ENCODE measurements at places on chromosomes 16 and 17. TPM values are rescaled to one million over a fixed set of nuclear protein-coding genes. Genes with fewer than 3 reads are reported as not detected.

GRCh38 chr16:23254338-23254737 lies 47.8 kb upstream of the SCNN1B start:
- no peaks in the 10 kb centered on the region for H3K27me3 ChIP-seq
- no peaks in the 10 kb centered on the region for H3K4me1 ChIP-seq
- no peak overlapping the region for H3K27ac ChIP-seq
- H3K36me3 ChIP-seq: no peaks in the 10 kb centered on the region

PIGL gene
- 70.1 TPM for total RNA-seq

- H3K36me3 ChIP-seq: no peaks in the 10 kb centered on the region
- H3K4me1 ChIP-seq: peaks cover 26% of the 10 kb centered on the region
- H3K27me3 ChIP-seq: no peaks in the 10 kb centered on the region
- H3K27ac ChIP-seq: 0 out of 2 replicates have a peak overlapping the region, but pooled peaks have one; percentile 39
- peak; percentile 43 for DNase-seq
- no peak overlapping the region for H3K4me3 ChIP-seq
These were observed 48.3 kb downstream of the TBC1D16 start for GRCh38 chr17:79987187-79987934.

- no peak overlapping the region for H3K4me3 ChIP-seq
- DNase-seq: no peak
- no peak overlapping the region for H3K27ac ChIP-seq
- H3K27me3 ChIP-seq: no peaks in the 10 kb centered on the region
These were observed 44.0 kb upstream of the PABPN1L start for GRCh38 chr16:88910284-88911135.

DNA sequence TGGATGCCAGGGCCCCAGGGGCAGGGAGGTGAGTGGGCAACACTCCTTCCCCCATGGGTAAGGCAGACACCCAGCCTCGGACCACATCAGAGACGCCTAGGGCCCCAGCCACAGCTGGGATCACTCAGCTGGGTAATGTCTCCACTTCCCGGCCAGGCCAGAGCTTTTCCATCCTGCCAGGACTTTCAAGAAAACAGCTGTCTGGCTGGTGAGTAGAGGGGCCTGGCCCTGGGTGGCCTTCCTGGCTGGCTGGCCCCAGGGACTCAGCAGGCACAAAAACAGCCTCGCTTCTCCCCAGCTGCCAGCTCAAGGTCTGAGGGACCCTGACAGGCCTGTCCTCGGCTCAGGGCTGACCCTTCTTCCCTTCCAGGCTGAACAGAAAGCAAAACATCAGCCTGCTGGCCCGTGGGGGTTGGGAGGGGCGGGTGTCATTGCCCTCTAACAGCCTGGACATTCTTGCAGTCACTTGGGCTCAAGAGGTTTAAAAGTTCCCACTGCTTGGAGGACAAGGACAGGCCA lies 45.3 kb upstream of the JPH3 start:
- H3K27ac ChIP-seq: no peak overlapping the region
- H3K27me3 ChIP-seq: no peaks in the 10 kb centered on the region
- H3K36me3 ChIP-seq: no peaks in the 10 kb centered on the region
- H3K4me3 ChIP-seq: no peak overlapping the region
- no peak for DNase-seq

- no peak overlapping the region for H3K27ac ChIP-seq
- no peak overlapping the region for H3K4me3 ChIP-seq
- peaks cover 12% of the 10 kb centered on the region for H3K4me1 ChIP-seq
- no peaks in the 10 kb centered on the region for H3K36me3 ChIP-seq
- no peaks in the 10 kb centered on the region for H3K27me3 ChIP-seq
- no peak for DNase-seq
These were observed 105.8 kb downstream of the VAT1L start for GRCh38 chr16:77894162-77894561.

- H3K4me3 ChIP-seq: no peak overlapping the region
- H3K36me3 ChIP-seq: no peaks in the 10 kb centered on the region
- peaks cover 4% of the 10 kb centered on the region for H3K4me1 ChIP-seq
- no peak overlapping the region for H3K27ac ChIP-seq
These were observed 534.1 kb downstream of the GRIN2A start for GRCh38 chr16:9647981-9648701.

PRMT7 gene
- 61.9 TPM for total RNA-seq

GRCh38 chr16:856811-857210 lies 56.3 kb upstream of the GNG13 start:
- no peaks in the 10 kb centered on the region for H3K4me1 ChIP-seq
- H3K27ac ChIP-seq: no peak overlapping the region
- no peak overlapping the region for H3K4me3 ChIP-seq
- no peak for DNase-seq

GRCh38 chr17:14940938-14941265 lies 324.2 kb downstream of the PMP22 start:
- no peak for DNase-seq
- no peaks in the 10 kb centered on the region for H3K36me3 ChIP-seq
- H3K27me3 ChIP-seq: no peaks in the 10 kb centered on the region
- no peak overlapping the region for H3K27ac ChIP-seq
- no peak overlapping the region for H3K4me3 ChIP-seq
- H3K4me1 ChIP-seq: no peaks in the 10 kb centered on the region

GRCh38 chr17:4664230-4664629 lies 22.8 kb upstream of the ALOX15 start:
- no peak overlapping the region for H3K27ac ChIP-seq
- no peaks in the 10 kb centered on the region for H3K36me3 ChIP-seq
- peaks cover 10% of the 10 kb centered on the region for H3K4me1 ChIP-seq
- no peaks in the 10 kb centered on the region for H3K27me3 ChIP-seq

DNA sequence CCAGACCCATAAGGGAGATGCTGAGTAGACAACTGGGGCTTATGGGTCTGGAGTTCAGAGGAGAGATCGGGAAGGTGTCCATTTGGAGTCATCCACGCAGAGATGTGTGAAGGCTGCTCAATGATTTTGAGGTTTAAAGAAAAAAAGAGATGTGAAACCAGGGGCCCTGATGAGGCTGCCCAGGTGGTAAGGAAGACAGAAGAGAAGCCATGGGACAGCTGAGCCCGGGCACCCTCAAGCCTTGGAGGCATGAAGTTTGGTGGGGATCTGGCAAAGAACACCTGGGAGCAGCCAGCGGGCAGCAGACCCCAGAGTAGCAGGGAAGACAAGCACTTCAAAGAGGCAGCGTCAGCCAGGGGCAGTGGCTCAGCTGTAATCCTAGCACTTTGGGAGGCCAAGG lies 20.8 kb upstream of the MYO15B start:
- no peak overlapping the region for H3K4me3 ChIP-seq
- H3K36me3 ChIP-seq: no peaks in the 10 kb centered on the region
- no peaks in the 10 kb centered on the region for H3K4me1 ChIP-seq
- no peak overlapping the region for H3K27ac ChIP-seq

DNA sequence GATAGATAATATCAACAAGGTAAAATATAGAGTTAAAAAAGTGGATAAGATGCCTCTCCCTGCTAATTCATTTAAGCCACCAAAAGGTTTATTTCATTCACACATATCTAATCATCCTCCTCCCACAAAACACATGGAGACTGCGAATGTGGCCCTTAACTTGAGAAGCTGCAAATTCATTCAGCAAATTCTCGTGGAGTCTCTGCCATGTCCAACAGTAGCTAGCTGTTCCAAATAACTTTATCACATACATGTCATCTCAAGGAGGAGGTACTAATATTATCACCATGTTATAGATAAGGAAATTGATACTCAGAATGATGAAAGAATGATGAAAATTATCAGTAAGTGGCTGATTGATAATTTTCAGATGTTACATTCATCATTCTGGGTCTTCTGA lies 950.2 kb downstream of the CDH11 start:
- H3K4me1 ChIP-seq: no peaks in the 10 kb centered on the region
- H3K27ac ChIP-seq: no peak overlapping the region
- no peak overlapping the region for H3K4me3 ChIP-seq
- H3K27me3 ChIP-seq: no peaks in the 10 kb centered on the region
- DNase-seq: no peak

ATP5PD gene
- 244 TPM for total RNA-seq

FGF11 gene
- total RNA-seq: 16.6 TPM

CCR7 gene
- total RNA-seq: 0.59 TPM

- H3K4me3 ChIP-seq: no peak overlapping the region
- DNase-seq: no peak
- no peaks in the 10 kb centered on the region for H3K4me1 ChIP-seq
These were observed 213.4 kb downstream of the SOX9 start for GRCh38 chr17:72334205-72334604.

NGFR gene
- total RNA-seq: 6.8 TPM

TTC19 gene
- total RNA-seq: 93.5 TPM

GRCh38 chr17:16440901-16441629 lies 25.7 kb downstream of the TRPV2 start:
- peak overlapping the region; percentile 96 for H3K27ac ChIP-seq
- peaks cover 42% of the 10 kb centered on the region for H3K4me1 ChIP-seq
- H3K4me3 ChIP-seq: peak overlapping the region; percentile 100
- DNase-seq: no peak
- no peaks in the 10 kb centered on the region for H3K27me3 ChIP-seq

DNA sequence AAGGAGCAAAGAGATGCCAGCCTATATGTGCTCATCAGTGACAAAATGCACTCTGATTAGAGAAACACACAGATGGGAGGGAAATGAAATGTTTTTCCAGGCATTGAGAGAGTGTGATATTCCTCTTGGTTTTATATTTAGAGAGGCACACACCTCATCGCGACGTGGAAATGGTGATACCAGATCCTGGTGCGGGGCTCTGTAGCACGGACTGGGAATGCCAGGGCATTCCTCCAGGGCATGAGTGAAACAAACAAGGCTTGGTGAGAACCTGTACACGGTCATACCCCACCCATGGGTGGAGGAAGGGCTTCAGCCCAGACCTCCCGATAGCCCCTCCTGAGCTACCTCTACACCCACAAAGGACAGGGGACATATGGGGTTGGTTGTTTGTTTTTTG lies 280.2 kb downstream of the C16orf95 start:
- H3K27me3 ChIP-seq: no peaks in the 10 kb centered on the region
- H3K27ac ChIP-seq: no peak overlapping the region
- no peak overlapping the region for H3K4me3 ChIP-seq
- no peaks in the 10 kb centered on the region for H3K36me3 ChIP-seq
- H3K4me1 ChIP-seq: no peaks in the 10 kb centered on the region

GRCh38 chr17:16027708-16028584 lies 28.3 kb downstream of the TTC19 start:
- peak overlapping the region; percentile 55 for H3K27ac ChIP-seq
- H3K4me1 ChIP-seq: no peaks in the 10 kb centered on the region
- H3K36me3 ChIP-seq: peaks cover 55% of the 10 kb centered on the region
- no peaks in the 10 kb centered on the region for H3K27me3 ChIP-seq
- DNase-seq: no peak

NETO2 gene
- 10.6 TPM for total RNA-seq

CLEC3A gene
- total RNA-seq: not detected

SOX9 gene
- total RNA-seq: 4.4 TPM

DNA sequence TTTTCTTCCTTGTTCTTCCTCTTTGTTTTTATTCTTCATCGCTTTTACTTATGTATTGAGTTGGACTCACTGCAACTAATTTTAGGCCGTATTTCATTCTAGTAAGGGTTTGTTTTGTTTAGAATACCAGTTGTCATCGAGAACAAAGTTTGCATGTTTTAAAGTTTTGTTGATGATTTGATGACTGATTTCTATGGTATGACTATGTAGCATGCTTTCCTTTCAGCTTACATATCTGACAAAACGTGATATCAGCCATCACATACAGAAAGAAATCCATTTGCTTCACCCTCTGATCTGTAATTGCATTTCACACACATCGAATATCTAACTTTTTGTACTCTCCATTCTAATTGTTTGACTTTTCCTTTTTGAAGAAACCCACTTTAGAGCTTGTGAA lies 4.0 kb downstream of the PRKCA start:
- H3K36me3 ChIP-seq: no peaks in the 10 kb centered on the region
- peaks cover 19% of the 10 kb centered on the region for H3K4me1 ChIP-seq
- H3K4me3 ChIP-seq: no peak overlapping the region
- no peak for DNase-seq
- peaks cover 17% of the 10 kb centered on the region for H3K27me3 ChIP-seq
- H3K27ac ChIP-seq: no peak overlapping the region

TPSG1 gene
- total RNA-seq: not detected

DNA sequence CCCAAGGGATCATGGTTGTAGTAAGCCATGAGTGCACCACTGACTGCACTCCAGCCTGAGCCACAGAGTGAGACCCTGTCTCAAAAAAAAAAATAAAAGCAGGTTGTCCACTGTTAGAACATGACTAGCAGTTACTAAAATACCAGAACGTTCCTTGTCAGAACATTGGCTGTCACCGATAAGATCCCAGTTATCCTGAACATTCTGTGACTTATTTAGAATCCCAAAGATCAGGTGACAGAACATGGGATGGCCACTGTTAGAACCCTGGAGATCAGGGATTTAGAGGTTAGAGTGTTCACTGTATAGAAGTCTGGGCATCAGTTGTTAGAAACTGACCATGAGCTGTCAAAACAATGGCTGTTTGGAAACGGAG lies 8.6 kb downstream of the CES4A start:
- H3K36me3 ChIP-seq: no peaks in the 10 kb centered on the region
- no peak overlapping the region for H3K4me3 ChIP-seq
- no peaks in the 10 kb centered on the region for H3K4me1 ChIP-seq
- DNase-seq: no peak
- H3K27ac ChIP-seq: no peak overlapping the region
- H3K27me3 ChIP-seq: peaks cover 46% of the 10 kb centered on the region

- no peak overlapping the region for H3K4me3 ChIP-seq
- H3K27ac ChIP-seq: no peak overlapping the region
- no peaks in the 10 kb centered on the region for H3K36me3 ChIP-seq
- no peaks in the 10 kb centered on the region for H3K4me1 ChIP-seq
These were observed 66.1 kb downstream of the SMG6 start for GRCh38 chr17:2237521-2237921.

- H3K36me3 ChIP-seq: no peaks in the 10 kb centered on the region
- no peak overlapping the region for H3K4me3 ChIP-seq
- no peak for DNase-seq
- no peak overlapping the region for H3K27ac ChIP-seq
These were observed 205.2 kb upstream of the CHMP6 start for GRCh38 chr17:80786470-80786869.

ATP1B2 gene
- total RNA-seq: 14.9 TPM

- H3K36me3 ChIP-seq: no peaks in the 10 kb centered on the region
- H3K4me3 ChIP-seq: no peak overlapping the region
- H3K27me3 ChIP-seq: no peaks in the 10 kb centered on the region
- H3K27ac ChIP-seq: no peak overlapping the region
- DNase-seq: no peak
These were observed 20.6 kb upstream of the SLC35G3 start for GRCh38 chr17:35214631-35215273.

GRCh38 chr17:4604111-4604644 lies 19.8 kb downstream of the SMTNL2 start:
- H3K36me3 ChIP-seq: no peaks in the 10 kb centered on the region
- H3K4me3 ChIP-seq: no peak overlapping the region
- DNase-seq: no peak
- no peak overlapping the region for H3K27ac ChIP-seq
- no peaks in the 10 kb centered on the region for H3K27me3 ChIP-seq
- peaks cover 18% of the 10 kb centered on the region for H3K4me1 ChIP-seq

- no peak for DNase-seq
- H3K4me1 ChIP-seq: no peaks in the 10 kb centered on the region
- no peak overlapping the region for H3K27ac ChIP-seq
- no peaks in the 10 kb centered on the region for H3K27me3 ChIP-seq
These were observed 29.9 kb downstream of the KCNJ16 start for GRCh38 chr17:70104791-70105523.

GRCh38 chr17:74763565-74764387 lies 12.4 kb downstream of the NAT9 start:
- no peaks in the 10 kb centered on the region for H3K27me3 ChIP-seq
- no peak overlapping the region for H3K27ac ChIP-seq
- DNase-seq: no peak
- no peak overlapping the region for H3K4me3 ChIP-seq
- H3K4me1 ChIP-seq: peaks cover 27% of the 10 kb centered on the region

CDRT15 gene
- not detected for total RNA-seq

- DNase-seq: no peak
- no peak overlapping the region for H3K4me3 ChIP-seq
- H3K36me3 ChIP-seq: no peaks in the 10 kb centered on the region
These were observed 28.7 kb downstream of the CDK5RAP3 start for GRCh38 chr17:47999582-47999981.

Measured in GM23338 (cell line).